Esophagus muscularis mucosa (tissue), 4 donors: ENCODE measurements at places on chromosomes 7 and 10. TPM values are rescaled to one million over a fixed set of nuclear protein-coding genes. Genes with fewer than 3 reads are reported as not detected.
A peak's percentile ranks its signal among the peaks of the same experiment; 100 is the strongest.

POR gene
- 71.4 TPM for total RNA-seq

- no peak overlapping the region for H3K4me3 ChIP-seq
- DNase-seq: no peak
- no peaks in the 10 kb centered on the region for H3K4me1 ChIP-seq
- H3K36me3 ChIP-seq: no peaks in the 10 kb centered on the region
- no peaks in the 10 kb centered on the region for H3K27me3 ChIP-seq
- H3K27ac ChIP-seq: no peak overlapping the region
Observed at GRCh38 chr10:88841316-88842111, 10.1 kb downstream of the ANKRD22 start.

DNA sequence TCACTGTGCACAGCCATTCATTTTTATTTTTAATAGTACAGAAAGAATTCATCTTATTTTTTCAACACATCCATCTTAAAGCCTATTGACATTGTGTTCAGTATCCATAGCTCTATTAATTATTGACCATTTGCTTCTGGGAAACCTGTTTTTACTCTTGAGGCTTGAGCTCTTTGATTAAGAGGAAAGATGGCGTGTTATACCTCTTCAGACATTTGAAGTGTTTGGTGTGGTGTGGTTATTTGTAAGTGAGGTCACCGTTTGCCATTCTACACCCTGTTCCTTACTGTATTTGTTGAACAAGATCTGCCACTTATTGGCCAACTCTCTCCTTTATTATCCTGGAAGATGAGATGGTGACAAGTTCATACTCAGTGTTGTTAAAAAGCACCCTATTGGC, 18.4 kb downstream of the C7orf57 start:
- no peaks in the 10 kb centered on the region for H3K36me3 ChIP-seq
- H3K4me3 ChIP-seq: no peak overlapping the region
- H3K27ac ChIP-seq: no peak overlapping the region
- H3K27me3 ChIP-seq: no peaks in the 10 kb centered on the region

- H3K4me3 ChIP-seq: no peak overlapping the region
- no peak for DNase-seq
- H3K27me3 ChIP-seq: no peaks in the 10 kb centered on the region
- no peaks in the 10 kb centered on the region for H3K36me3 ChIP-seq
- no peaks in the 10 kb centered on the region for H3K4me1 ChIP-seq
Observed at GRCh38 chr7:127039541-127039940, 213.2 kb downstream of the GRM8 start.

GRCh38 chr7:101927802-101928201, 110.4 kb downstream of the CUX1 start:
- H3K27ac ChIP-seq: peak overlapping the region; percentile 23
- no peak overlapping the region for H3K4me3 ChIP-seq
- H3K36me3 ChIP-seq: no peaks in the 10 kb centered on the region
- H3K27me3 ChIP-seq: no peaks in the 10 kb centered on the region

DNA sequence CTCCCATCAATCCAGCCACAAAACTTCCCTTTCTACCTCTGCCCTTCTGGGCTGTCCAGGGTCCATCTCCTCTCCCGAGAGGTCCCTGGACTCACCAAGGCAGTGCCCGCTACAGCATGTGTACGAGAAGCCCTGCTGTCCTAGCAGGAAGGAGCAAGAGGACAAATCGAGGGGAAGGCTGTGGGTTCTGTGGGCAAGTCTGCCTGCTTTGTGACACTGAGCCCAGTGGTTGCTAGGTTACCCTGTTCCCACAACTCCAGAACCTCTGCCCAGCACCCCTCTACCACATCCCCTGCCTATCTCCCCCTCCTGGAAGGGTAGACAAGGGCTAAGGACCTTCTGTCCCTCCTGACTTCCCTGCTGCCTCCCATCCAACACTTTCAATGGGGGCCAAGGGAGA, at the start of gene TBATA:
Gene TBATA (minus strand): TSS at position 188 of the 400 bp plus-strand sequence. CDS start 1,998 bp downstream, outside the sequence.
- no peak for DNase-seq
- no peaks in the 10 kb centered on the region for H3K4me1 ChIP-seq
- no peak within 1 kb of the TSS for H3K4me3 ChIP-seq

GRCh38 chr7:31003097-31003496, 39.3 kb downstream of the GHRHR start:
- DNase-seq: no peak
- no peak overlapping the region for H3K27ac ChIP-seq
- H3K4me1 ChIP-seq: peaks cover 5% of the 10 kb centered on the region

- no peaks in the 10 kb centered on the region for H3K27me3 ChIP-seq
- H3K27ac ChIP-seq: no peak overlapping the region
- H3K36me3 ChIP-seq: no peaks in the 10 kb centered on the region
Observed at GRCh38 chr7:20267482-20267881, 50.3 kb upstream of the MACC1 start.

DNA sequence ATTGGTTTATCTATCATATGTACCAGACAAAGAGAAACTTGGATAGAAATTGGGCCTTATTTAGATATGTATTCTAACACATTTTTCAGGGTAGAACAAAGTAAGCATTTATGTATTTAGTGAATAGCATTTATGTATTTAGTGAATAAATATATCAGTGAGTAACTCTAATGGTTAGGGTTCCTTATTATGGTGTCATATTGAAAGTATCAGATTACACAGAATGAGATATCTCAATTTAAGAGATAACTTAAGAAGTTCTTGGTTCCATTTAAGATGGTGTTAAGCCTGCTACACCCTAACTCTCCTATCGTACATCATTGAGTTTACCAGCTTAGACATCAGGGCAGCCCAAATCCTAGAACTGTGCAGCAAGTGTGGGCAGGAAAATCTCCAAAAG, 35.9 kb upstream of the DMTF1 start:
- H3K27me3 ChIP-seq: no peaks in the 10 kb centered on the region
- DNase-seq: no peak
- H3K4me3 ChIP-seq: no peak overlapping the region
- H3K27ac ChIP-seq: no peak overlapping the region
- H3K36me3 ChIP-seq: no peaks in the 10 kb centered on the region

DNA sequence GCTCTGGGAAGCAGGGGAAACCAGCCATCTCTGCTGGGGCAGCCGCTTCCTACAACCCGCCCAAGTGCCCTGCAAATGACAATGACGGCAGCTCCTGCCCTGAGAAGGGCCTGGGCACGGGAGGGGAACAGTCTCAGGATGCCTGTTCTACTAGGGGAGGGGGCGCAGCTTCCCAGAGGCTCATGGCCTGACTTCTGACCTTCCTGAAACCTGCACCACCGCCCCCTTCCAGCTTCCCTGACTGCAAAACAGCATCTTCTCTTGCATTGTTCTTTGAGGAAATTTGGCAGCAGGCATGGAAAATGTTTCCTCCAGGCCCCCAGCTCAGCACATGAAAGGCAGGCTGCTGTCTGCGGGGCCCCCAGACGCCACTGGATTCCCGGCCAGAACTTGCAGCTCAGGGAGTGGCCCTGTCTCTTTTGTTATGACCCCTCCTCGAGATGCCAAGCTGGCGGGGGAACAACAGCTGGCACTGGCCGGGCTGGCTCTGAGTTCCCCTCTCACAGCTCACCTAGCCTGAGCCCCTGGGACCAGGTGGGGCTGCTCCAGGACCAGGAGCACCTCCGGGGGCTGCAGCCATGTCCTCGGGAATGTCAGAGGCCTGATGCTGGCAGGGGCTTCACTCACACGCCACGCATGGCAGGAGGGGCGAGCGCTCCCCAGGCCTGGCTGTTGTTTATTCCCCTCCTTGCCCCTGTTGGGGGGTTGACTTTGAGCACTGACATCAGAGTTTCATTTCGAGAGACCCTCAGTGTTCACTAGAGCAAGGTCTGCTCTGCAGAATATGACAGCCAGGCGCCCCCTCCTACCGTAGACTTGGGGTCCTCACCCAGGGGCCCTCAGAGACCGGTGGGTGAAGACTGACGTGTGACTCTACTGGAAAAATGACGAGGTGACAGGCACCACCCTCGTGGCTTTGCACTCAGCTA, 62.7 kb downstream of the CALML3 start:
- H3K4me3 ChIP-seq: no peak overlapping the region
- H3K27ac ChIP-seq: no peak overlapping the region
- H3K36me3 ChIP-seq: no peaks in the 10 kb centered on the region
- no peak for DNase-seq

DNA sequence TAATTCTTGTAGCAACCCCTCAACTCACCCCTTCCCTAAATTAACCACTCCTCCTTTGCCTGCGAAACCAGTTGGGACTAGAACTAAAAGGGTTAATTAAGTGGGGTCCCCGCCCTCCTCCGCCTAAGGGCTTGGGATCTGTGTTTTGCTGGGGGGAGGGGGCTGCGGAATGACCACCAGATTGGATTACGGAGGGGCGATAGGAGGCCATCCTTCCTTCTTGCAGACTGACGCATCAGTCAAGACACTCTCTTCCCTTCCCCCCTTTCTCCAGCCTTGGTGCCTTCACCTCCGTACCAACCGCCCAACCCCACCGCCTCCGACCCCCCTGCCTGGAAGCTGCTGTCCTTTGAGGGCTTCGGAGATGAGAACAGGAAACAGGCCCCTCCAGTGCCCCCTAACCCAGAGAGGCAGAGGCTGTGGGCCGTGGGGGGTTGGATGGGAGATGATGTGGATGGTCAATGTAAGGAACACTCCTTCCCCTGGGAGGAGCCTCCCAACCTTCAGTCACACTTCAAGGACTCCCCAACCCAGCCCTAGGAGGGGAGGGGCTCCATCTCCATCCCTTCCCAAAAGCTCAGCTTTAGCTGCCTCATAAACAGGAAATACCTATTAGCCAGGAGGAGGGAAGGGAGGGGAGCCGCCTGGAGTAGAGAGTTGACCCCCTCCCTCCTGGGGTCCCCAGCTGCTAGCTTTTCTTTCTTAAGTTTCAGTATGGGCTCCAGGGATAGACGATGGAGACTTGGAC, 997 bp upstream of the LDB1 start:
- H3K4me3 ChIP-seq: peak overlapping the region; percentile 71
- H3K36me3 ChIP-seq: no peaks in the 10 kb centered on the region
- H3K4me1 ChIP-seq: peaks cover 56% of the 10 kb centered on the region
- no peak for DNase-seq
- peak overlapping the region; percentile 99 for H3K27ac ChIP-seq
- H3K27me3 ChIP-seq: no peaks in the 10 kb centered on the region

DNA sequence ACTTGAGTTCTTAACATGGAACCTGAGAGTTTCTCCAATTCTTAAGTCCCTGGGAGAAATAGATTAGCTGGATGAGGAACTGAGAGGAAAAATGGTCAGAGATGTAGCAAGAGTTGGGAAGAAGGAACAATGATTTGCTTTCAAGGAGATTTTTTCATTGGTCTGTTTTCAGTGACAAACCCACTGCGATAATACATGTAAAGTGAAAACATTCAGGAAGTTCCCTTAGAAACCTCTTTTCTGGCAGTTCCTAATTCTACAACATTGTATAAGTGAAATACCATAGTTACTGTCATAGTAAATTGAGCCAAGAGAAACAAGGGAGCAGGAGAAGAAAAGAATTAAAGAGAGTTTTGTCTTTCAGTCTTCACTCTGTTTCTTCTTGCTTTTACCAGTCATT, 12.1 kb upstream of the MAGI2 start:
- no peak overlapping the region for H3K4me3 ChIP-seq
- no peak overlapping the region for H3K27ac ChIP-seq
- H3K27me3 ChIP-seq: no peaks in the 10 kb centered on the region
- DNase-seq: no peak
- no peaks in the 10 kb centered on the region for H3K36me3 ChIP-seq

GRCh38 chr7:11727864-11728263, 104.1 kb downstream of the THSD7A start:
- H3K4me3 ChIP-seq: no peak overlapping the region
- peaks cover 10% of the 10 kb centered on the region for H3K4me1 ChIP-seq
- no peak for DNase-seq
- H3K36me3 ChIP-seq: no peaks in the 10 kb centered on the region

DNA sequence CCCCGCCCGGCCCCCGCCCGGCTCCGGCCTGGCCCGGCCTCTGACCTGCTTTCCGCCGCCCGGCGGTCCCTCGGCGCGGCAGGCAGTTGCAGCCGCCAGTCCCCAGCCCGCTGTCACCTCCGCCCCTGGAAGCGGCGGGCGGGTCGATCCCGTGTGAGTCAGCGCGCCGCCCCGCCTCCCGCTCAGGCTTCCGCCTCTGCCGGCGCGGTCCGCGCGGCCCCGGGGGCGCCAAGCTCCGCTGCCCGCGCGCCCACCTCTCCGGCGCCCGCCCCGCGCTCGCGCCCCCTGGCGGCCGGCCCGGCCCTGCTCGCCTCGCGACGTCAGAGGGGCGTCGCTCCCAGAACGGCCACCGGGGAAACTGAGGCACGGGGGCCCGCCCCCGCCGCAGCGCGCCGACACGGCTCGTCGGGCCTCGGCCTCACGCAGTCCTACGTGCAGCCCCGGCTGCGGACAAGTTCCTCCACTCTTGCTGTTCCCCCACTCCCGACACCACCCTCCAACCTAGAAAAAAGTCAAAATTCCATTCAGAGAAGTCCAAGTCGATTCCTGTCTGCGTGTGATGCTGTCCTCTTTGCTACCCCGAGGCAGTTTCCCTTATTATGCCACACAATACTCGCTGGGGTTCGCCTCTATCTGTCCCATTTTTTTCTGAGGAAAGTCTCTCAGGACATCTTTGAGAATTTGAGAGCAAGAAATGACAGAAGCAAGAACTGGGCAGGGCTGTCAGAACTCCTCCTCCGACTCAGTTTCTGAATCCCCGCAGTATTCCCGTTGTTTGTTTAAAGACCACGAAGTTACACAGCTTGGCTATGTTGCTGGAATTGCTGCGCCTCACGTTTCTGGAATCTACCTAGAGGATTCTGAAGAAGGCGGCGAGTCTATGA, at the start of gene DNMBP:
Gene DNMBP (minus strand): TSS at position 155 of the 884 bp plus-strand sequence. CDS start 37,823 bp downstream, outside the sequence.
- DNase-seq: no peak
- no peaks in the 10 kb centered on the region for H3K27me3 ChIP-seq
- H3K4me1 ChIP-seq: peaks cover 48% of the 10 kb centered on the region
- H3K36me3 ChIP-seq: no peaks in the 10 kb centered on the region

DNA sequence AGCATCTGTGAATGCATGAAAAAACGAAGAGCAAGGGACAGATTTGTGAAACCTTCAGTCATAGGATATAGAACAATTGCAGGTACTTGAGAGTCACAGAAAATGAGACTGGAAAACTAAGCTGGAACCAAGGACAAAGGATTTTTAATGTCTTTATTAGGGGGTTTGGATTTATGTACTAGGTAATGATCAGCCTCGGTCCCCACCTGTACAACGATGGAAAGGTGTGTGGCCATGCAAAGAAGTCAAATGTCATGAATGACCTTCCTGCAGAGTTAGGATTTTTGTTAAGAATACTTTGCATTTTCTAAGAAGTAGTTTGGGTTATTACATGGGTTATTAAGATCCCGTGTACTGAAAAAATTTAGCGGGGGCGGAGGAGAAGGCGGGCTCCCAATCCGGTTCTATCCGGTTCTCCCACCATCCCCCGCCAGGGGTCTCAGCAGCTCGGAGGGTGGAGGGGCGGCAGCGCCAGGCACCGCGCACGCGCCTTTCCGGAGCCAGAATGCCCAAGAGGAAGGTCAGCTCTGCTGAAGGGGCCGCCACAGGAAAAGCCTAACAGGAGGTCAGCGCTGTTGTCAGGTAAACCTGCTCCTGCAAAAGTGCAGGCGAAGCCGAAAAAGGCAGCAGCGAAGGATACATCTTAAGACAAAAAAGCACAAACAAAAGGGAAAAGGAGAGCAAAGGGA, 327.5 kb upstream of the PLXDC2 start:
- H3K27me3 ChIP-seq: no peaks in the 10 kb centered on the region
- H3K36me3 ChIP-seq: no peaks in the 10 kb centered on the region
- no peak for DNase-seq
- H3K27ac ChIP-seq: no peak overlapping the region
- H3K4me3 ChIP-seq: peak overlapping the region; percentile 45
- H3K4me1 ChIP-seq: peaks cover 23% of the 10 kb centered on the region
